ENCODE measurements at places on chromosomes 13 and 19. TPM values are rescaled to one million over a fixed set of nuclear protein-coding genes. Genes with fewer than 3 reads are reported as not detected.
A peak's percentile ranks its signal among the peaks of the same experiment; 100 is the strongest.

DNA sequence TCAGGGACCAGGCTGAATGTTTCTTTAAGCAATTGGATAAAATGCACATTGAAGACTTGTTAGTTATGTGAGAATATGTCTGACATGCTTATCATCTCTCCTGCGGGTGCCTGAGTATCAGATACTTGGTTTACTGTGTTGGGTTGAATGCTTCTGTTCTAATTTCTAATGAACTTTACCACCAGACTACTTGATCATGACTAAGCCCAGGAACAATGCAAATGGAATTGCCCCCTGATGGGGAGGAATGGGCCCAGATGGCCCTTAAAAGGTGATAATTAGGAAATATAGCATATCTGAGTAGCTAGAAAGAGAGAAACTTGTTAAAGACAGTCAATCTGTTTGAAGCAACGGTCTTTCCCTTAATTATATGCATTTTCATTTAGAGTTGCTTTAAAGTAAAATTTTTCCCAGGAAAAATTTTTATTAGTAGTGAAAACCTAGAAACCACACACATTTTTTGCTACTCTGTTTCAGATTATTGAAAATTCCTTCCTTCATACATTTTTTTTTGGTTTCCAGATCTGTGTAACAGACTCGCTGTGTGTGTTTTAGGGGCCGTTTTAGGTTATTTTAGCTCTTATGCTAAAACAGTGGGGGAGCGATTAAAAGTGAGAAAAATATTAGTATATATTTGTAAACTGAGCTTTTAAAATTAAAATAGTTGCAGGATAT lies 186.6 kb downstream of the TM9SF2 start:
- DNase-seq: peak; percentile 93

- DNase-seq: no peak
These were observed at the start of gene ARL11 for GRCh38 chr13:49627831-49628652. Gene ARL11, plus strand, starts transcription at chr13:49628507. Its CDS starts 1,941 bp downstream, at chr13:49630448.

Gene CPB2
- total RNA-seq: 5.5 TPM

DNA sequence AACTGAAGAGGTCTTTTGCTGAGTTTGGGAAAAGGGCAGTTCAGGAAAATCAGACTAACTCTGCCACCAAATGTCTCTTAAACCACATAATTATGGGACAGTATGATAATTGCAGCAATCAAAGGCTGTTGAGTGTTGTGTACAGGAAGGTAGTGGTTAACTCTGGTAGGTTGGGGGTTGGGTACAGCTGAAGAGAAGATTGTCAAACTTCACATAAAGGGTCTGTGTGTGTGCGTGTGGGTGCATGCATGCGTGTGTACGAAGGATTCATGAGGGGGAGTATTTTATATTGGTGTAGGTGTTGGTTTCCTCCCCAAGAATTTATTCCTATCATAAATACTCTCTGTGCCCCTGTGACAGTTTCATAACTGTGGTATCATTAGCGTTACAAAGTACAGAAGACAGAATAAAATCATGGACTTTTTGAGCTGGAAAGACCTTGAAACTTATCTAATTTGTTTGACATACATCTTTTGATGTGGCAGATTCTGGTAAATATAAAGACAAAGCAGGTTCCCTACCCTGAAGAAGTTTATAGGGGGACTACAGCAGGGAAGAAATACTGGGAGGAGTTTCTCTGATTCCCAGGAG lies 94.1 kb downstream of the PCCA start:
- no peak for DNase-seq

DNA sequence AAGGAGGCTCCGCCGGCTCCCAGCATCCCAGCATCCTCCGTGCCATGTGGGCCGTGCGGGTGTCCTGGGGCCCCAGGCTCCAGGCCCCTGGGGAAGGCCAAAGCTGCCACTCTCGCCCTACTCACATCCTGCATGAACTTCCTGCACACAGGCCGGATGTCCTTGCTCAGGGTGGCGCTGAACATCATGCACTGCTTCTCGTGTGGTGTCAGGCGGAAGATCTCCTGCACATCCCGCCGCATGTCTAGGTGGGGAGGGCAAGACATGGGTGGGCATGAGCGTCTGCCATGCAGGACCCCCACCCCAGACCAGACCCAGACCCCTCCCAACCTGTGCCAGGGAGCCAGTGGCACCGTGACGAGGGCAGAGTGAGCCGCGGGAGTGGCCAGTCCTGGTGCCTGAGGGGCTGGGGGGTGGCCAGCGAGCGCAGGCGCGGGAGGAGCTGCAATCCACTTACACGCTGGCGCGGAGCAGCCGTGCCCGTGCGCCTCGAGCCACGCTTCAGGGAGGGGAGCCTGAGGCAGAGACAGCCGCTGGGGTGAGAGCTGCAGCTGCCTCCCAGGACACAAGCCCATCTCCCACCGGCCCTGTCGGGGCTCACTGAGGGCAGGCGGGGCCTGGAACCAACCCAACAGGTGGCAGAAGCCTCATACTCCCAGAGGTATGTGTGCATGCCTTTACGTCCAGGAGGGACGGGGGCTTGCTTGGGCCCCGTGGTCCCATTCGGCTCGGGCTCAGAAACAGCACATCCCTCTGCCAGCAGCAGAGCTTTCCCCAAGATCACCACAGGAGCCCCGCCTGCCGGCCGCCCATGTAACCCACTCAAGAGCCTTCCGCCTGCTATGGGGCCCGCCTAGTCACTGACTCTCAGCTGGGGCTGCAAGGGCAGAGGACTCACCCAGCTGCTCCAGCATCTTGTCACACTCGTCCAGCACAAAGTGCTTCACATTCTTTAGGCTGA lies 8.8 kb downstream of the DDX39A start:
- DNase-seq: no peak

- peak; percentile 85 for DNase-seq
These were observed 1.1 kb upstream of the MYBPC2 start for GRCh38 chr19:50431343-50432220.

DNA sequence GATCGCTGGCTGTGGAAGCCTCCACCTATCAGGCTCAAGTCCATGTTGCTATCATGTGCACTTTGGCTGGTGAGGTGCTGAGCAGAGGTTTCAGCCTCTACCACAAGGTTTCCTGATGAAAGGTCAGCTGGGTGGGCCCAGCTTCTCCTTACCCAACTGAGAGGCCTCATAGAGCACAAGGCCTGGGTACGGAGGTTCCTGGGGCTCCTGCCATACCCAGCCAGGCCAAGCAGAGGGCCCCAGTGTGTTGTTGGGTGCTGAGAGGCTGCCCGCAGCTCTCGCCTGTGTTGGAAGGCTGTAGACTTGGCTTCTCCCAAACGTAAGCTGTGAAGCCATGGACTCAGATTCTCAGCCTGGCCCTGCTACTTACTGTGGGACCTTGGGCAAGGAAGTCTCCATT lies 28.2 kb downstream of the ACTN4 start:
- no peak for DNase-seq

- no peak for DNase-seq
These were observed 3.0 kb downstream of the NFIX start for GRCh38 chr19:12997967-12998940.

DNA sequence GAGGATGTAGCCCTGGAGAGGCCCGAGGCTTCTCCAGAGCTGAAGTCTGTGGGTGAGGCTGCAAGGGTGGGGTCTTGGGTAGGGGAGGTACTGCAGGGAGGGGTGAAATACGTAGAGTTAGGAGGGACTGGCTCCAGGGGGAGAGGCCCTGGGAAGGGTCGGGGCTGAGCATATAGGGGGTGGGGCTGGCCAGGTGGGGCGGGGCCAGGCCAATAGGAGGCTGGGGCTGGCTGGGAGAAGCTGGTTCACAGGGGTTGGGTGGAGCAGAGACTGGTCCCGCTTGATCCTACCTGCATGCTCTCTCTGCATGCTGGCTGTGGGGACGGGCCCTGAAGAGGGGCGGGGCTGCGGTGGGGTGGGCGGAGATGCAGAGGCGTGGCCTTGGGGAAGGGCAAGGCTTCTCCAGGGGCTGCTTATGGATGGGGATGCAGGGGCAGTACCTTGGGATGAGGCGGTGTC lies 51.9 kb downstream of the CELF5 start:
- peak; percentile 92 for DNase-seq
